SJSA1 (cell line): ENCODE measurements at places on chromosomes 11 and 22. TPM values are rescaled to one million over a fixed set of nuclear protein-coding genes. Genes with fewer than 3 reads are reported as not detected.

DNA sequence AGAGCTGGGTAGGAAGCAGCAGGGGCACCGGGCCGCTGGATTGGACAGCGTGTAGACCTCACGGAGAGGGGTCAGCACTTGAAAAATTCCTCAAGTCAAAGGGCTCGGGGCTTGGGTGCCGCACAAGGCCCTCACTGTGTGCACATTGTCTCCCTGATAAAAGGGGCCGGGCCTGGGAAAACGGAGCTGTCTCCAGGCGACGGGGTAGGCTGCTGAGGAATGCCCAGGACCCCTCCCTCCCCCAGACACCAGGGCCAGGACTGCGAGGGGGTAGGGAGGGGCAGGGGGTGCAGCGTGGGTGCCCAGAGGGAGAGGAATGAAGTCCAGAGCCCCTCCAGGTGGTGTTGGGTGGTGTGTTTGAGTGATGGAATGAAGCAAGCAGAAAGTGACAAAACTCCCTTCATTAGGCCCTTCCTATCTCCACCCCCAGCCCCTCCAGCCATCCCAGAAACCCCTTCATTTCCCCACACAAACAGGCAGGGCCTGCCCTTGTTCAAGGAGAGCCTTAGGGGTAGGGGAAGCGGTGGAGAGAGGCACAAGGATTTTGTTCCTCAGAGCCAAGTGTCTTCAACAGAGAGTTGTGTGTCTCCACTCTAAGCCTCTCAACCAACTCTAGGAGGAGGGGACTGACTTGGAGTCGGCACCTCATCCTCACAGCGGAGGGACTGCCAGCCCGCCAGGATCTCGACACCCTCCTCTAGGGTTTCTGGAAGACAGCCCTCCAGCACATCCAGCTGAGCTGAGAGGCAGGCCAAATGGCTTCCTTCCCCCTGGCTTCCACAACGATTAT, 63.9 kb downstream of the SYN3 start:
- no peak for DNase-seq

The ARHGAP8 gene
- not detected in 2 replicates for total RNA-seq

- DNase-seq, result no peak
Measured at GRCh38 chr11:1632053-1632714, 2.6 kb downstream of the KRTAP5-5 start.

- DNase-seq, result no peak
Measured at GRCh38 chr22:21693999-21694341, 28.2 kb downstream of the PPIL2 start.

The MAP6 gene
- 0.13 TPM in 1 of 2 replicates, not detected in the other for total RNA-seq

DNA sequence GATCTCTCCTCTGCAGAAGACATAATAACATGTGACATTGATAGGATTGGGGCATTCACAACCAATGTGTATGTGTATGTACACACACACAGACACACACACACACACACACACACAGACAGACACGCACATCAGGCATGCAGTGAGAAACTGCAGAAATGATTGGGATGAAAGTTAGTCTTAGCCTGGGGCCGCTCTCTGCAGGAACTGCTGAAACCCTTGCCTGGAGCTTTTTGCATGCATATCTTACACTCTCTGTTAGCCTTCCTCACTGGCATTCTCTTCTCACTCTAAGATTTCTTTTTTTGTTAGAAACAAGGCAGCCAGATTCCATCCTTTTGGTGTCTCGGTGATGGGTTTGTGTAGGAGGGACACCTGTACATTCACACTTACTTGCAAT, 337.9 kb downstream of the NELL1 start:
- DNase-seq, result no peak

The PKDREJ gene
- not detected in 2 replicates for total RNA-seq

The MS4A14 gene
- total RNA-seq, result not detected in 2 replicates
